Left ventricle myocardium superior (tissue), 1 donor: ENCODE measurements at places on chromosomes 4 and X. TPM values are rescaled to one million over a fixed set of nuclear protein-coding genes. Genes with fewer than 3 reads are reported as not detected.

- no peak for DNase-seq
These were observed 415.0 kb downstream of the CFAP47 start for GRCh38 chrX:36334572-36334971.

GRCh38 chr4:176793060-176793605 is 411 bp upstream of the VEGFC start:
- DNase-seq = no peak

DNA sequence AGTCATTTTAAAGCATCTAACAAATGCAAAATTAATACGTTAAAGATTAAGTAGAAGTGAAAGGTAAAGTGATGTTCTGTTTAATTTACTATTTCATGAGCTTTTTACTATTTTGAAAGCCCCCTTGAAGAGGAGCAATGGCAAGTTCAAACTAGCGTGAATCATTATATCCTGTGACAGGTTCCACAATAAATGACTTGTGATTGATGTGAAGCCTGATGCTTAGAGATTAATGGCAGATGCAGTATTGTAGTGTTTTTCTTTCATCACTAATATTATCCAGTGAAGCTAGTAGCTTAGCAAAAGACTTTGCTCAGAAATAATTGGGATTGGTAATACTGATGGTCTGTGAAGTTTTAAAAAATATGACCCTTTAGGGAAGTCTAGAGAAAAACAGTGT is 57.3 kb downstream of the STOX2 start:
- no peak for DNase-seq

GRCh38 chrX:148995661-148996060 is 495.2 kb downstream of the AFF2 start:
- peak; percentile 24 for DNase-seq

DNA sequence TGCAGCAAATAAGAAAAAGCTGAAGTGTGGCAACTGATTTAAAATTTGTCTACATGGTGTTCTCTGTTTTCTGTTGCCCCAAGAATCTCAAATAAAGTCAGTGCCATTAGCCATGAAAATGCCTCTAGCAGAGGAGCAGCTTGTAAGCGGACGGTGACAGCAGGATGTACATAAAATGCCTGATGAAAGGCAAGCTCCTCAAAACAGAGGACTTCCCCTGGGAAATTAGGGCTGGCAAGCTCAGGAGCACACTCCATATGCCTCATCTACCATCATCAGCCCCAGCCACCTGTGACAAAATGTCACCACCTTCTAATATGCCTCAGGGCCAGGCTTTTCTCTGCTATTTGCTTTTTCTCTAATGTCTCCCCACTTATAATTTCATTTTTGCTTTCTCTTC is 54.5 kb downstream of the ASB9 start:
- no peak for DNase-seq

DNA sequence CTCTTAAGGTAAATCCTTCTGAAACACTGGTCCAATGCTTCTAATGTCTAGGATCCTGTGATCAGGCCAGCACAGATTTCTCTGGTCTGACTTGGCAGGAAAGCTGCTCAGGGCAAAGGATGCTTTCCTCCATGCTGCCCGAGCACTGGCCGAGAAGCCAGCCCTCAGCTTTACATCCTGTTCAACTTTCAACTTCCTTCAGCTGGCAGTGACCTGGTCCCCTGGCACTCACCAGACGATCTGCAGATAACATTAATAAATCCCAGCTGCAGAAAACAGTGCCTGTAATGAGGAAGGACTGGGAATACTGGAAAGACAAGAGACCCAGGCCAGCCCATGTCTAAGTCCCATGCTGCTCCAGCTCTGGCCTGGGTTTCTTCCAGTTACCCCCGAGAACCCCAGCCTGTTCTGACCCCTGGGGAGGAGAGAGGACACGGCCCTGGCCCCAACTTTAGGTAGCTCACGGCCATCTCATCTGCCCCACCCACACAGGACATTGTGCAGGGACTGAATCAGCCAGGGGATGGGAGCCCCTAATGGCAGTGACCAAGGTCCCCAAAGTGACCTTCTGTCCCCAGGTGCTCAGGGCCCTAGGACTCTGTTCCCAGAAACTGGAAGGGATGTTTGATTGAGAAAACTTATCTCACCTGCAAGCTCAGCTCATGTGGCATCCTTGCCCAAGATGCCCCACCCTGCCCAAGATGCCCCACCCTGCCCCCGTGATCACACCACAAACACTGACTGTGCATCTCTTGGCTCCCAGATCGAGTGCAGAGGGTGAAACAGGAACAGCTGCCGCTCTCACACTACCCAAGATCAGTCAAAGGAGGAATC is 28.0 kb downstream of the JAKMIP1 start:
- DNase-seq = no peak

Gene MAB21L2
- total RNA-seq = 0.17 TPM

Gene SLC10A3
- 12.2 TPM for total RNA-seq

Gene HHIP
- total RNA-seq = not detected

Gene APEX2
- total RNA-seq = 7.7 TPM
